ENCODE measurements at places on chromosomes 3 and 15.
A peak's percentile ranks its signal among the peaks of the same experiment; 100 is the strongest.

DNA sequence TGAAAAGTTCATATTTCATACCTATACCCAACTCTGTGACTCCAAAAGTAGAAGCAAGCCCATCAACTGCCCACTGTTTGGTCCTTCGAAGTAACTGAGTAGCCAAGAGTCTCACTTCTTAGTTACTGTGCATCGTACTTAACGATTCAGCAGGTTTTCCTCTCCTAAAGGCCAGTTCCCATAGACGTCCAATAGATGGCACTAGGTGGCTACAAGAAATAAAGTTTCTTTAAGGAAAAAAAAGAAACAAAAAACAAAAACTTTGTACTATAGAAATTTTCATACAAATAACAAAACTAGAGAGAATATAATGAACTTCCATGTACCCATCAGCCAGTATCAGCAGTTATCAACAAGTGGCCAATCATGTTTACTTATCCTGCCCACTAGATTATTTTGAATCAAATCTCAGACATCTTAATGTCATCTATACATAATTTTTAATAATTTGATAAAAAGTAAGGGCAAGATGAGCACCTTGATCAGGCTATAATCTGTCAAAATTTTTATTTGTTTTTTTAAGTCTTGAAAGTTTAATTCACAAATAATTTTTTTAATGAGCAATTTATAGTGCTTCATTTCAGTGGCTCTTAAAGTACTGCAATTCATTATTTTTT, 63.8 kb upstream of the ACP3 start:
- DNase-seq: peak; percentile 43

DNA sequence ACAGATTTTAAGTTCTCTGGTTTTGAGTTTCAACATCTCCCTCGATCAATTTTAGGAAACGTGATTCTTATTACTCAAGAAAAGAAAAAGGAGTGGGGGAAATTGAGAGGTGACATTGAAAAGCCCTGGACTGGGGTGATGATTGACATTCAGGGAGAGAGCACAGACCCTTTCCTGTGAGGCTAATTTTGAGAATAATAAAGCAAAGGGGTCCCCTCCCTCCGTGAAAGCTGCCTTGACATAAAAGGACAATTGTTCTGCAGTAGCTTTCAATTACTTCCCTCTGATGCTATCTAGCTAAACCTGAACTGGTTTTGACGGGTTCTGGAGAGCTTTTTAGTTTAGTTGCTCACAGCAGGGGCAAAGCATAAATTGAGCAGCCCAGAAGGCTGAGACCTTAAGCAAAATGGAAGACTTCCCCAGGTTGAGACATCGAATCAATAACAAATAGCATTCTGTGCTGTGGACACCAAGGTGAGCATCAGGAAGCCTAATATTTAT, 14.4 kb upstream of the CMTM8 start:
- no peak for DNase-seq

GRCh38 chr15:69916169-69916785, 181.4 kb downstream of the TLE3 start:
- no peak for DNase-seq

- peak; percentile 14 for DNase-seq
Observed at GRCh38 chr3:196569003-196569516, 600 bp downstream of the FBXO45 start.

DNA sequence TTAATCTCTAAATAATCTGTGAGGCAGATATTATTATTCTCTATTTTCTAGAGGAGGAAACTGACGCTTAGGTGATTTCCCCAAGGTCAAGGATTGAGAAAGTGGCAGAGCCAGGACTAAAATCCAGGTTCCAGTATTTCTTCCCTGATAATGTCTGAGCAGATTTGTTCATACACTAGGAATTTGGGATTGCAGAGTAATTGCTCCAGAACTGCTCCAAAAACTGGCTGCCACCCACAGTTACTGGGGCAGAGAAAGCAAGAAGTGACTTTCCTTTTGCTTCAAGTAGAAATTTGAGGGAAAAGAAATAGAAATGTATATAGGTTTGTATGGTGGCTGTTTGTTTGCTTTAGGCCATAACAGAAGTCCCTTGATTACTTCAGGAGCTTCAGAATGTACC, 60.6 kb downstream of the SLC12A8 start:
- DNase-seq: no peak

GRCh38 chr3:67648229-67648628, 6.2 kb downstream of the SUCLG2 start:
- peak; percentile 36 for DNase-seq

GRCh38 chr3:52683611-52684010, 2.1 kb downstream of the PBRM1 start:
- DNase-seq: no peak

- no peak for DNase-seq
Observed at GRCh38 chr3:141444586-141445285, 42.1 kb upstream of the RASA2 start.

GRCh38 chr15:37715101-37715500, 219.3 kb upstream of the TMCO5A start:
- DNase-seq: no peak

DNA sequence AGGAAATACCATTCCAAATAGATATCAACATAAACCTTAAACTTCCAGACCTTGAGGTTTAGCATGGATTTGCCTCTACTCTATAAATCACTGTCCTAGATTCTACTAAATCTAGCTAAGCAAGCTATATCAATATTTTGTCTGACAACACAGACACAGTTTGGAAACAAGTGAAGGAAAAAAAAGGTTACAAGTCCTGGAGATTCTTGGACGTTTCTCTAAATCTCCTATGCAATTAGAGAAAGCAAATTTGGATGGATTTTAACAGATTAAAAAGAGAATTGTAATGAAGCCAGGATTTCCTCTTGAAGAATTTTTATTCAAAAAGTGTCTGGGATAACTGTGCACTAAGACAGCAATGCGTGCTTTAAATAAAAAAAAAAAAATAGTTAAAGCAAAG, 441.1 kb upstream of the DPH6 start:
- DNase-seq: no peak

DNA sequence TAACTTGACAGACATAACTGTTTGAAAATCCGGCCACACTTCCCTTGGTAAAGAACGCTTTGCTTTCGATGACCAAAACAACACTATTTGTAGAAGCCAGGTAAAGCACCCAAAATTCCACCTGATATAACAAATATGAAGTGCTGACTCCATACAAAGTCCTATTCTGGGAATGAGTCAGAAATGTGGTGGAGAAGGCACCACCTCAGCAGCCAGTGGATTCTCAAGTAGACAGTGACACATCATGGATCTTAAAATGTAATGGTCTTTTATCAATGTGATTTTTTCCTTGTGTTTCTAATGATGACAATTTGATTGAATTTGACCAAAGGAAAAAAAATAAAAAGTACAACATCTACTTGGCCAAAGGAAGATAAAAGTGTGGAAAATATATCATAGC, 135.0 kb upstream of the WNT5A start:
- DNase-seq: no peak

DNA sequence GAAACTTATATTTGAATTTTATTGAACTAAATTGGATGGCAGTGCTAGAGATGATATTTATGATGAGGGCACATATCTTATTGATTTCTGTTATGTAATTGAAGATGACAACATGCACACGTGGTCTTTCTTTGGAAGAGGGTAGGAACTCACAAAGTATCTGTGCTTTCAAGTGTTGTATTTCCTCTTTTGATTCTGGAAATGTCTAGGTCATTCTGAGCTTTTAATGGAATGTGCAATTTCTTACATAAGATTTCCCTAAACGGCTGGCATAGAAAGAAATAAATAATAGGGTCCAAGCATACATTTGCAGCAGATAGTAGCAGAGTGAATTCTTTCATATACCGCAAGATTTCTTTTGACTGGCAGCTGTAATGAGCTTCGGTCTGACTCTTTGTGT, 10.1 kb upstream of the GPR171 start:
- no peak for DNase-seq

DNA sequence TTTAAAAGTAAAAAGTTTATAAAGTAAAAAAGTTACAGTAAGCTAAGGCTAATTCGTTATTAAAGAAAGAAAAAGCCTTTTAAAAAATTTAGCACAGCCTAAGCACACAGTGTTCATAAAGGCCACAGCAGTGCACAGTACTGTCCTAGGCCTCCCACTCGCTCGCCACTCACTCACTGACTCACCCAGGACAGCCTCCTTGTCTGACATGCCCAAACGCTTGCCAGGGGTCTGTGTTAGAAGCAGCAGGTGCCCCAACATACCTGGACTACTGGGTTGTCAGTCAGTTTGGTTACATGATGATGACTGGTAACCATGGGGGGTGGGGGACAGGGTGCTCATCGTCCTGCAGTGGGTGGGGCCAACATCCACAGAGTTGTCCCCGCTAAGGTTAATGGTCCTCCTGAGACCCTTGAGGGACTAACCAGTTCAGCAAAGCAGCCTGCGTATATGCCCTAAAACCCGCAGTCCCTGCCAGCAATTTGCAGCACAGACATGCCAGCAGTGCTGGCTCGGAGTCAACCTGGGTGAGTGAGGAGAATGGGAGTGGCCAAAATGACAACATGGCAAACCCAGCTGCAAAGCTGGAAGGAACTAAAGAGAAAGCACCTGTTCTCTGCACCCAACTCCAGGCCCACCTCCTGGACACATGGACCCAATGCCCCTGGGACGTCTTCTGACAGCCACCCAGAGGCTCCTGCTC, 49.2 kb downstream of the CYFIP1 start:
- no peak for DNase-seq

DNA sequence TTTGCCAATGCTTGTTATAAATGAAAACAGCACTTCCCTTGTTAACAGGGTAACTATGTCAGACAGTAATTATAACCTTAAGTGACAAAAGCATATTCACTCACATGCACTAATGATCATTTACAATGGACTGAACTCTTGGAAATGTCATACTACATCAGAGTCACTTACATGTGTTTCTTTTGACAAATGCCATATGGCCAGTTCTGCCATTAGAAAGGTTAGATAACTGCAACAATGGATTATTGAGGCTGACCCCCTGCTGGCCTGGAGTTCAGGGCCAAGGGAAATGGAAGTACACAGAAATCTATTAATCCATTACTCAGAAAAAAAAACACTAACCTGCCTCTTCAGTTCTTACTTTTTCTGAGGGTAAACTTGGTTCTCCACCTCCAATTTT, 313.4 kb downstream of the CNTN3 start:
- no peak for DNase-seq

DNA sequence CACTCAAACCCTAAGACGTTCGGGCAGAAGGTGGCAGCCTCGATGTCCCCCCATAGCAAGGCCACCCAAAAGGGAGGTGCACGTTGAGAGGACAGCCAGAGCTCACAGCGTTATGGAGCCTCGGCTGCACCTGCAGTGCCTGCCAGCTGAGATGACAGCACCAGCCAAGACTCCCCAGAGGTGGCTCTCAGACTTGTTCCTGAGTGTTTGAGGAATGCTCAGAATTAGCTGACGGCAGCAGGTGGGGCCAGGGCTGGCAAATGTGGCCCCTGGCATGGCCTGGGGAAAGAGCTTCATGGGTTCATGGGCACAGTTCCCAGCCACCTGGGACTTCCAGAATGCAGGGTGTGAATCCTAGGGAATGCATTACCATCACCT, 177.8 kb downstream of the KLF13 start:
- no peak for DNase-seq

GRCh38 chr15:71256934-71257664, 141.8 kb downstream of the THSD4 start:
- DNase-seq: no peak

- DNase-seq: no peak
Observed at GRCh38 chr3:190205739-190206138, 85.0 kb upstream of the P3H2 start.

DNA sequence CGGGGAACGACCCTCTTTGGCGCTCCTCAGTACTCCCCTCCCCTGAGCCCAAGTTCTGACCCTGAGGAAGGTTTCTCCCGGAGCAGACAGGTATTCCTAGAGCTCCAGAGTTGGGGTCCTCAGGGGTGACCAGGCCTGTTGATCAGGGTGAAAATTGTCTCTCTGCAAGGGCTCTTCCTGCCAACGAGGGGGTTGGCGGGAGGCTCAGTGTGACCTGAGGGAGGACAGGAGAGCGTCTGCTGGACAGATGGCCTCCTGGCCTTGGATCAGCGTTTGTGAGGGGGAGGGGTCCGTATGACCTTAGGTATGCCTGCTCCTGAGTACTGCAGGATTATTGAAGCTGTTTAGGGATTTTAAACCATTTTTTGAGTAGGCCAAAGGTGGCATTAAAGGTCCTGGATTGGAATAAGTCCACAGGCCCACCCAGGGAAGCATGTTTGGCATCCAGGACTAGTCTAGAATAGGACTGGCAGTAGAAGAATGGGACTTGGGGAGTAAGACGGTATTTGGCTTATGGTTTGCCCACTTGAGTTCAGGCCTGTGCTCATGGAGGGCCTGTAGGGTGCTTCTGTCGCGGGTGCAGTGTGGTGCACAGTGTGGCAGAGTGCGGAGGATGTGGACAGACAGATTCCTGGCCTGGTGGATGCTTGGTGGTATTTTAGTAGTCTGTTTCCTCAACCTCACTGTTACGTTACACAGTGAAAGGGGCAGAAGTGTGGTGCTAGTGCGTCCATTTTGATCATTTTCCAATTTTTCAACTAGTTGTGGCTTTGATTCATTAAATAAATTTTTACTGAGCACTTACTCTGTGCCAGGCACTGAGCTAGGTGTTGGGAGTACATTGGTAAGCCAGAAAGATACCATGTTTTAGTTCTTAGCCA, 959 bp downstream of the ZNF592 start:
- DNase-seq: peak; percentile 56

DNA sequence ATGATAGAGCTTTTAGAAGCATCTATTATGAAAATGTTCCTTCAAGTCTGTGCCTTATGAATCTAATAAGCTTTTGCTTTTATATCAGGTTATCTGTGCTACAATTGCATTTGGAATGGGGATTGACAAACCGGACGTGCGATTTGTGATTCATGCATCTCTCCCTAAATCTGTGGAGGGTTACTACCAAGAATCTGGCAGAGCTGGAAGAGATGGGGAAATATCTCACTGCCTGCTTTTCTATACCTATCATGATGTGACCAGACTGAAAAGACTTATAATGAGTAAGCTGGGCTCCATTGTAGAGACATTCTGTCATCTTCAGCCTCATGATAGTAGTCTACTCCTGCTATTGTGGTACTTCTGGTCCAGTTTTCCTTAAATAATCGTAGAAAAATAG, 73.4 kb downstream of the BLM start:
- no peak for DNase-seq

Data from HepG2 (cell line).